Neuronal stem cell (in vitro differentiated cells): ENCODE measurements at places on chromosomes 16 and 17.
A peak's percentile ranks its signal among the peaks of the same experiment; 100 is the strongest.

DNA sequence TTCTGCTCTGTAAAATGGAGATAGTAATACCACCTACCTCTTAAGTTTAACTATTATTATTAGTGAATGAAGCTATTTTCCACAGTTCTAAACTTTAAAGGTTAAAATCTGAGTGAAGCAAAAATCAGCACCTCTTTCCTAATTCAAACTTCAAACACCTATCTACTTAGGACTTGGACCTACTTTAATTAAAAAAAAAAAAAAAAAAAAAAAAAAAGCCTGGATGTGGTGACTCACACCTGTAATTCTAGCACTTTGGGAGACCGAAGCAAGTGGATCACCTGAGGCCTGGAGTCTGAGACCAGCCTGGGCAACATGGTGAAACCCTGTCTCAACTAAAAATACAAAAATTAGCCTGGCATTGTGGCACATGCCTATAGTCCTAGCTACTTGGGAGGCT, 5.0 kb upstream of the KANSL1 start:
- H3K27me3 ChIP-seq = no peaks in the 10 kb centered on the region
- peaks cover 4% of the 10 kb centered on the region for H3K4me1 ChIP-seq
- DNase-seq = no peak
- H3K27ac ChIP-seq = no peak overlapping the region
- H3K4me3 ChIP-seq = no peak overlapping the region

DNA sequence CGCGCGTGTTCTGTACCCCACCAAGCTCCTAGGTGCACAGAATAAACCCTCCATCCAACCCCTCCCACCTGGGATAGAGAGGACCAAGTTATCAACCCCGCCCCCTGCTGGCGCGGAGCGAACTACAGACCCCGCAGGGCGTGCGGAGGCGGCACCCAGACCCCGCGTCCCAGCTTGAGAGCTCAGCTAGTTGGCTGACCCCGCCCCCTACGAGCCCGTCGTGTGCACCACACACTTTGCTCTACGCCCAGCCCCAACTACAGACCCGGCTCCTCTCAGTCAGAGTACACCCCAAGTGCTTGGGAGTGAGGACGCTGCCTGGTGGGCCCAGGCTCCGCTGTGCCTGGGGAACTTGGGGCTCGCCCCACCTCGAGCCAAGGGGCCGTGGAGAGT, 1.5 kb downstream of the GRIN2A start:
- H3K36me3 ChIP-seq = no peaks in the 10 kb centered on the region
- peaks cover 49% of the 10 kb centered on the region for H3K27me3 ChIP-seq
- peak; percentile 65 for DNase-seq
- H3K27ac ChIP-seq = no peak overlapping the region

- no peak overlapping the region for H3K4me3 ChIP-seq
- H3K36me3 ChIP-seq = no peaks in the 10 kb centered on the region
- H3K4me1 ChIP-seq = peaks cover 5% of the 10 kb centered on the region
- no peaks in the 10 kb centered on the region for H3K27me3 ChIP-seq
- DNase-seq = no peak
Observed at GRCh38 chr17:34771891-34772290, 189.4 kb downstream of the CCT6B start.

GRCh38 chr17:46194393-46195216, 1.4 kb upstream of the KANSL1 start:
- H3K4me1 ChIP-seq = peaks cover 12% of the 10 kb centered on the region
- no peaks in the 10 kb centered on the region for H3K27me3 ChIP-seq
- no peak for DNase-seq
- H3K4me3 ChIP-seq = no peak overlapping the region
- peaks cover 21% of the 10 kb centered on the region for H3K36me3 ChIP-seq
